ENCODE measurements at places on chromosomes 5 and 9. TPM values are rescaled to one million over a fixed set of nuclear protein-coding genes. Genes with fewer than 3 reads are reported as not detected.
A peak's percentile ranks its signal among the peaks of the same experiment; 100 is the strongest.

DNA sequence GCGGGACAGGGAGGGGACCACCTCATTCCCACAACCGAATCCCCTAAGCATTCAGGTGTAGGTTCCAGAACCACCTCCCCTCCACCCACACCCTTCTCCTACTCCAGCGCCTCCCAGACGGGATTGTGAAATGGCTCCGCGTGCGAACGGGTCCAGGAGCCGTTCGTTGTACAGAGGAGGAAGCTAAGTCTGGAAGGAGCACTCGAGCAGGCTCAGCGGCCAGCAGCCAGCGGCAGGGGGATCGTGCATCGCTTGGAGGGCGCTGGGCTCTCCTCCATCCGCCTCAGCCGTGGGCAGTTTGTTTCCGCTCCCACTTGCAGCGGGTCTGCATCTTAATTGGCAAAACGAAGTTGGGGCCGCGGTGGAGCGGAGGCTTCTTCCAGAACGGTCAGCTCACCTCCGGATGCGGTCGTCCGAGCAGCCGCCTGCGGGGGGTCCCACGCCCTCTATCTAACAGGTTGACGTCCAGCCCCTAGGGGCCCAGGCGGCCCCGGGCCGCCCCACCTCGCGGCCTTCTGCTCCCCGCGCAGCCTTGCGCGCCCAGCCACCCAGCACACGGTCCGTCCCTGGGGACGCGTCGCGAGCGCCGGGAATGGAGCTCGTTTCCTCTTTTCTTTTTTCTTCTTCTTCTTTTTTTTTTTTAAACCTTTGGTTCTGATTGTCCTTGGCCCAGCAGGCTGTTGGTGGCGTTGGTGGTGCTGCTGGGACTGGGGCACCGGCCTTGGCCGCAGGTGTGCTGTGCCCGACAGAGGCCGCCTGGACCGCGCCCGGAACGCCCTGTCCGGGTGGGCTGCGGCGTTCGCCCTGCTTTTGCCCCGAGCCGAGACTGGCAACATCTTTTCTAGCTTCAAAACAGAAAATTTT lies 3.9 kb upstream of the BARX1 start:
- peak; percentile 61 for DNase-seq
- H3K4me3 ChIP-seq, result no peak overlapping the region
- H3K36me3 ChIP-seq, result no peaks in the 10 kb centered on the region
- no peak overlapping the region for H3K27ac ChIP-seq
- H3K27me3 ChIP-seq, result peaks cover 77% of the 10 kb centered on the region

DNA sequence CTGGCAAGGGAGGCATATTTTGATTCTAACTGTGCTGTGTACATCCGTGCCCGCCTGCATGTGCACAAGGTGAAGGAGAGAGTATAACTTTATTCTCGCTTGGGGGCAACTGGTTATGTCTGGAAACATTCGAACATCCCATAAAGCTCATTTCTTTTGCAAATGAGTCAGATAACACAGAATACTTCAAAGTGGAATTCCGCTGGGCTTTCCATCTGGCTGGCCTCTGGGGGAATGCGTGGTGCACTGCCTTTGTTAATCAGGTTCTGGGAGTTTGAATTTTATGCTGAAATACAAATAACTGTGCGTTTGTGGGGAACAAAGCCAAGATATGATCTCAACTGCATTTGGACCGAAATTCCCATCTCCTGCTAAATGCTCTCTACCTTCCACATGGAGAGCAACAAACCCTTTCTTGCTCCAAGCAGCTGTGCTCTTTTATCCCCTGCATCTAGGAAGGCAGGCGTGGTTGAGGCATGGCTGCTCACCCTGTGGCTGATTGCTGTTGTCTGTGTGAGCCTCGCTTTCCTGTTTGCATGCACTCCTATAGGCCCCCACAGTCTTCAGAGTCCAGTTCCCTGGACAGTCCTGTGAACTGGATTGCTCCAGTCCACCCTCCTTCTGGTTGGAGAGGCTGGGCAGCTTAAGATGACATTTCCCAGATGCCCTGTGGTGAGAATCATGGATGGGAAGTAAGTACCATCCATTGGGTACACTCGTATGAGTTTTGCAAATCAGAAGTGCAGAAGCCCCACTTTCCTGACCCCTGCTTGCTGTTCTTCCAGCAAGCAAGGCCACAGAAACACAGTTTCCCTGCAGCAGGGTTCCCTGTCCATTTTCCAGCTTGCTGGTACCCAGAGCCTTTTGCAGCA lies 82.9 kb upstream of the ALDH1B1 start:
- H3K36me3 ChIP-seq, result no peaks in the 10 kb centered on the region
- H3K4me3 ChIP-seq, result no peak overlapping the region
- DNase-seq, result peak; percentile 79
- no peak overlapping the region for H3K27ac ChIP-seq
- H3K27me3 ChIP-seq, result no peaks in the 10 kb centered on the region
- H3K4me1 ChIP-seq, result peaks cover 12% of the 10 kb centered on the region

DNA sequence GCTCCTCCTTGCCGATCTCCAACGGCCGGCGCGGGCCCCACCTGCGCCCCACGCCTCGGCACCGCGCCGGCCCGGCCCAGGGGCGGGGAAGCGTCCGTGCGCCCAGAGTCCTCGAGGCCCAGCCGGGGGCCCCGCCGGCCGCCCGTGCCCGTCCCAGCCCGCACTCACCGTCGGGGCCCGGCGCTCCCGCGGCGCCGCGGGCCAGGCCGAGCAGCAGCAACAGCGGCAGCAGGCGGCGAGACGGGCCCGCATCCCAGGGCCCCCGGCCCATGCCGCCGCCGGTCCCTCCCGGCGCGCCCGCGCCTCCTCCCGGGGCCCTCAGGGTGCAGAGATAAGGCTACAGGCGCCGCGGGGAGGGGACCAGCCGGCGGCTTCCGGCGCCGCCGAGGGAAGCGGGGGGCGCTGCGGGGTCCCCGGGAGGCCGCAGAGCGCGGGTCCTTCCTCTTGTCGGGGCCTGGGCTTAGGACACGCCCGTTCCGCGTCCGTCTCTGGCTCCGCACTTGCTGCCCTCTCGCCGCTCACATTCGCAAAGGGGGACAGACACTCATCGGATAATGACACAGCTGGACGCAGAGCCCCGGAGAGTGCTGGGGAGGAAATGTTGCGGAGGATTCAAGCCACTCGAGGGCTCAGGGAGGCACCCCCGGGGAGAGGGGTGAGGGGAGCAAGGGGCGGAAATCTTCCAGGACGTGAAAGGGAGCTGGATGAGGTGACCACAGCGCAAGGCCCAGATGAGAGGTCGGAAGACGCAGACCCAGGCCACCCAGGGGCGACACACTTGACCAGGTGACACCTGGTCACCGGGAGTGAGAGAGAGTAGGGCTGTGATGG lies at the start of gene SUSD1:
SUSD1 (minus strand) TSS at position 333 of the 831 bp plus-strand sequence; CDS start at position 271, 62 bp downstream.
- no peaks in the 10 kb centered on the region for H3K36me3 ChIP-seq
- H3K27ac ChIP-seq, result peak within 1 kb of the TSS; percentile 62
- H3K27me3 ChIP-seq, result no peaks in the 10 kb centered on the region
- peaks cover 3% of the 10 kb centered on the region for H3K4me1 ChIP-seq
- DNase-seq, result peak; percentile 62
- peak within 1 kb of the TSS; percentile 36 for H3K4me3 ChIP-seq

DNA sequence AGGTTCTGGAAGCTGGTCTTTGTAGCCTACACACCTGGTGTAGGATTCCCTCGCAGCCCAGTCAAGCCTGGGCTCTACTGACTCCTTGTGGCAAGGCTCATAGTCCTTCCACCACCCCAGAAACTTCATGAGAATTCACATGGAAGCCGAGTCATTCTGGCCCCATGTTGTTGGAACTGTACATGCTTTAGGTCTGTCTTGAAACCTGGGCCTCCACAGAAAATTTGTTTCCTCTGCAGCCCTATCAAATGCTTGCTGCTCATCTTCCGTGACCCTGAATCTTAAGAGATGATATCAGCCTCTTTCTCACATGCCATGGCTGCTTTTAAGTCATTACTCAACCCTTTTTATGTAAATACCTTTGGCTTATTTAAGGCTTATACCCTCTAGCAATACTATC lies 113.4 kb upstream of the GRHPR start:
- no peaks in the 10 kb centered on the region for H3K27me3 ChIP-seq
- H3K4me3 ChIP-seq, result no peak overlapping the region
- H3K36me3 ChIP-seq, result peaks cover 2% of the 10 kb centered on the region
- no peaks in the 10 kb centered on the region for H3K4me1 ChIP-seq
- no peak overlapping the region for H3K27ac ChIP-seq
- DNase-seq, result no peak

GRCh38 chr9:16023446-16023845 lies 470.6 kb downstream of the CCDC171 start:
- no peak overlapping the region for H3K4me3 ChIP-seq
- no peaks in the 10 kb centered on the region for H3K4me1 ChIP-seq
- no peaks in the 10 kb centered on the region for H3K27me3 ChIP-seq

DNA sequence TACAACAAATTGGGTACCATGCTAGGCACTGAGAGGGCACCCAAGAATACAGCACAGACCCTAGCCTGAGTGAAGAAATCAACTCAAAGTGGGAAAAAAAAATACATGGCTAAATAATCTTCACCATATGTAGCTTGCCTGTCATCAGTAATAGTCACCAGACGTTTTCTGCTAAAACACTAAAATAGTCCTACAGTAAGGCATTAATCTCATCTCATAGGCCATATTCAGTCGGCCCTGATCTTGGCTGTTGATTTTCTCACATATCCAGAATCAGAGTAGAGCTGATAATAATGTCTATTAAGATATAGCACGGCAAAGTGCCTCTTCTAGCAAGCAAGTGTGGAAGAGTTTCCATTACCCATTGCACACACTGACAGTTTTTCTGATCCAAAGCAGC lies 322.1 kb upstream of the SLC30A5 start:
- DNase-seq, result peak; percentile 26
- H3K4me3 ChIP-seq, result no peak overlapping the region
- no peaks in the 10 kb centered on the region for H3K27me3 ChIP-seq
- no peak overlapping the region for H3K27ac ChIP-seq
- peaks cover 6% of the 10 kb centered on the region for H3K4me1 ChIP-seq

- H3K27ac ChIP-seq, result peak overlapping the region; percentile 54
- no peak for DNase-seq
- no peak overlapping the region for H3K4me3 ChIP-seq
Observed at GRCh38 chr5:172854971-172855370, 20.9 kb downstream of the ERGIC1 start.

DNA sequence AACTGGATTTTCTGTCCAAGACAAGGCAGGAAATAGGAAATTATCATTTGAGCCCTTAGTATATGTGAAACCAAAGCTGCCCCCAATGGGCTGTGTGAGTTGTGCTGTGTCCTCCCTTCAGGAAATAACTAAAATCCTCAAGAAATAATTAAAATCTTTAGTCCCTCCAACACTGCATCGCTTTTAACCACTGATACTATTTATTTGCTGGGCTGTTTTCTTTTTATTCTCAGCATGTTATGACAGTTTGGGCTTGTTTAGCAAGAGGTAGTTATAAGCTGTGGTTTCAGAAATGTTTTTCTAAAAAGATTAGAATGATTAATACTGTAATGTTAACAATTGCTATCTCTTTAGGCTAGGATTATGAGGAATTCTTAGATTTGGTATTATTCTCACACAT lies 187.0 kb upstream of the KCNN2 start:
- peaks cover 3% of the 10 kb centered on the region for H3K4me1 ChIP-seq
- no peak overlapping the region for H3K4me3 ChIP-seq

- H3K4me1 ChIP-seq, result peaks cover 2% of the 10 kb centered on the region
- no peaks in the 10 kb centered on the region for H3K27me3 ChIP-seq
- peak overlapping the region; percentile 78 for H3K27ac ChIP-seq
Observed at GRCh38 chr9:109886617-109887016, 106.6 kb downstream of the PALM2AKAP2 start.

DNA sequence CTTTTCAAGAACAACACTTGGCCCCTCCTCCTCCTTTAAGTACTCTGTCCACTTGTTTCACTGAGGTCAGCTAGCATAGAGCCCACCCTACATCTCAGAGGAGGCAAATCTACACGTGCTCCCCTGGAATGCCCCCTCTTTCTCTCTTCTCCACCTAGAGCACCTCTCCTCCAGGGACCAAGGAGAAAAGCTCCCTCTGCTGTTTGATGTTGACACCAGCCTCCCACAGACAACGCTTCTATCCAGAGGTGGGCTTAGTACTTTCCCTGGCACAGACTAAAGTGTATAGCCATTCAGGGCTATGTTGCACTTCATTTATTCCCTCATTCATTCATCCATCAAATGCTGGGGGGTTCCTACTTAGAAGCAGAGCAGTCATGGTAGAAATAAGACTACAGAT lies 68.2 kb upstream of the TAF1L start:
- H3K36me3 ChIP-seq, result no peaks in the 10 kb centered on the region
- H3K27me3 ChIP-seq, result no peaks in the 10 kb centered on the region
- H3K4me3 ChIP-seq, result no peak overlapping the region
- H3K4me1 ChIP-seq, result no peaks in the 10 kb centered on the region

DNA sequence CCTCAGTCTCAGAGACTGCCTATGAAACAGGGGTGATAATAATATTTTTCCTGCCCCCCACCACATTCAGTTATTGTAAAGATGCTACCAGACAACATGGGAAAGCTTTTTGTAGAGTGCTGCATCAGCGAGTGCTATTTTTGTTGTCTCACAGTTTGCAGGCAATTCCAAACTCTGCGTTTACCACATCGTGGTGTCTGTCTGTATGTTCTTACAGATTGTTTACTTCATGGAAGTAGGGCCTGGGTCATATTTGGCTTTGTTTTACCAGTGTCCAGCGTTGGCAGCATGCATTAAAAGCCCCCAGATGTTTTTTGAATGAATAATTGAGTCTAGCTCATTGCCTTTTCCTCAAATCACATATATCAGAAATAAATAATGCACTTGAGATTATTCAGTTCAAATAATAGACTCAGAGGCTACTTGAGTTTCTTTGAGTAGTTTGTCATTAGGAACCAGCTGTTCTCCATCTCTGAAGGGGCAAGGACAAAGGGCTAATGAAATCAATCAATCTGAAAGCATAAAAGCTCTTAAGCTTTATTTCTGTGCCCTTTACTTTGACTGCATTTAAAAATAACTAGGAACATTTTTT lies 243.7 kb downstream of the CWC27 start:
- H3K27ac ChIP-seq, result no peak overlapping the region
- no peaks in the 10 kb centered on the region for H3K36me3 ChIP-seq
- peaks cover 7% of the 10 kb centered on the region for H3K4me1 ChIP-seq
- no peak overlapping the region for H3K4me3 ChIP-seq
- peak; percentile 26 for DNase-seq
- H3K27me3 ChIP-seq, result no peaks in the 10 kb centered on the region

DNA sequence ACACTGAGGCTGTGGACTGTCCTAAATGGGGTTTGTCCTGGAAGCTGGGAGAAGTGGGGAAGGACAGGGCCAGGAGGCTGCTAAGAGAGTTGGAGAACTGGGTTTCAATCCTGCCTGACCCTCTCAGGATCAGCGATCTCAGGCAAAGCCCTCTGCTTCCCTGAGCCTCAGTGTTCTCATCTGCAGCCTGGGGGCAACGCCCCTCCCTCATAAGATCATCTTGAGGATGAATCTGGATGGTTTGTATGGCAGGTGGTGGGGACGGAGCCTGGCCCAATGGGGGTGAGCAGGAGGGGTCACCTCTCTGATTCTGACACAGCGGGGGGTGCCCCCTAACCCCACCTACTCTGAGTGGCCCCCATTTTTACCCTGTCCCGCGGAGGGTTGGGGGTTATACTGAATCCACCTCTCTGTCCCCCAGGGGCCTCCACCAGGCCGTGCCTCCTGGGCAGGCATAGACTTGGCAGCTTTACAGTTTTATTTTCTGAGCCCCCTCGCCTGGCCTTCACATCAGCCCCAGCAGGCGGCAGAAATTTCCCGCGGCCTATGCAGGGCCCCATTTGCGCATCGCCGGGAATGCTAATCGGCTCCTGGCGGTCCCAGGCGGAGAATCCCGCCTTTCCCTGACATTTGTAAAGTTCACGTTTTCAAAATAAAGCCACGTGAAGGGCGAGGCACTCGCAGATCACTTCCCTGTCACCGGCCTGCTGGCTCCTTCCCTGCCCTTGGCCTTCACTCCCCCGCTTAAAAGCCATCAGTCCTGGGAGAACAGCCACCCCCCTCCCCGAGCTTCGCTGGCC lies 17.8 kb upstream of the LAMC3 start:
- H3K27ac ChIP-seq, result no peak overlapping the region
- H3K27me3 ChIP-seq, result no peaks in the 10 kb centered on the region
- H3K36me3 ChIP-seq, result no peaks in the 10 kb centered on the region
- peak; percentile 43 for DNase-seq

OTP gene
- not detected for total RNA-seq

LCN6 gene
- total RNA-seq, result 8.6 TPM

SPATA31A3 gene
- not detected for total RNA-seq

ORM2 gene
- total RNA-seq, result 0.77 TPM

ENDOG gene
- total RNA-seq, result 36.6 TPM

PDE8B gene
- total RNA-seq, result 2.3 TPM
